Stimulated activated CD8-positive, alpha-beta memory T cell treated with anti-CD3 and anti-CD28 coated beads, Interleukin-7, amount 100 ng/mL, for 1 hour (primary cell): ENCODE measurements at places on chromosomes 4 and X.

GRCh38 chrX:110021258-110022022 lies 18.5 kb downstream of the TMEM164 start:
- DNase-seq, result no peak

DNA sequence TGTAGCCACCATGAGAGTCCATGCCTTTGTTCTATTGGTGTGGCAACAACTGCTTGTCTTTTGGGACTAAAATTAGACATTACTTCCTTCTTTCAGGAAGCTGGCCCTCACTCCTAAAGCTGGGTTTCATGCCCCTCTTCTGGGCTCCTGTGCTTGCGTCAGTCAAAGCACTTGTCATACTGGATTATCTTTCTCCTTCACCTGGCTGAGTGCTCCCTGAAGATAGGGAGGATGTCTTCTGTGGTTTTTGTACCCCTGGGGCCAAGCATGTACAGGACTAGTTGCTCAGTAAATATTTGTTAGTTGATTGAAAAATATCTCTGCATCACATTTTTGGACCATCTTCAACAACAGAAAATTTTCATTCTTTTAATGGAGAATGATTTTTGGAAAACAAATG lies 26.1 kb upstream of the LONRF3 start:
- DNase-seq, result no peak

DNA sequence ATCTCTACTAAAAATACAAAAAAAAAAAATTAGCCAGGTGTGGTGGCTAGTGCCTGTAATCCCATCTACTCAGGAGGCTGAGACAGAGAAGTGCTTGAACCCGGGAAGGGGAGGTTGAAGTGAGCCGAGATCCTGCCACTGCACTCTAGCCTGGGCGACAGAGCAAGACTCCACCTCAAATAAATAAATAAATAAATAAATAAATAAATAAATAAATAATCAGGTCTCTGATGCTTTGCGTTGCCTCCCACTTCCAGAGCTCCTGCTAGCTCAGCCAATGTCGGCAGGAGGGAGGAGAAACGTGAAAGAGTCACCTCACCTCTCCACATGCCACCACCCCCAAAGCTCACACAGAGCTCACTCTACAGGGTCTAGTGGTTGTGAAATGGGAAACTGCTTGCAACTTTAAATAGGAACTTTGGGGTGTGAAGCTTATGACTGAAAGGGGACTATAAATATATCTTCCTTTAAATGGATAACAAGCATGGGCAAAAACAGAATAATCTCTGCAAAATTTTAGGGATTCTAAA lies 7.9 kb downstream of the SMIM31 start:
- DNase-seq, result no peak

DNA sequence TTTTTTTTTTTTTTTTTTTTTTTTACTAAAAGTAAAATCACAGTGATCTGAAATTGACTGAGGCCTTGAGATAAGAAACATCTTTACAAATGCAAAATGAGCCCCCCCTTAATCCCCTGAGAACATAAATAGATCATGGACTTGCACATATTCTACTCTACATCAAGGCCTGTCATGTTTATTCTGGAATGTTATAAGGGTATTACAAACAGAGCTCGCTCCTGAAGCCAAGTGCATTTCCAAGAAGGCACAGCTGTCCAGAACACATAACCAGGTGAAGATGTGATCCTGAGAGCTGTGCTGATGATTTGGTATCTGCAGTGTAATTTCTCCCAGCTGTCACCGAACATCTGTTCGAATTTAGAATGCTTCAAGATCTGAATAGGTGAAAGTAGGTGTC lies 384.5 kb downstream of the GPAT3 start:
- DNase-seq, result no peak

GRCh38 chrX:109940411-109940810 lies 62.5 kb upstream of the TMEM164 start:
- no peak for DNase-seq

GRCh38 chr4:18082236-18082635 lies 60.7 kb upstream of the LCORL start:
- no peak for DNase-seq

DNA sequence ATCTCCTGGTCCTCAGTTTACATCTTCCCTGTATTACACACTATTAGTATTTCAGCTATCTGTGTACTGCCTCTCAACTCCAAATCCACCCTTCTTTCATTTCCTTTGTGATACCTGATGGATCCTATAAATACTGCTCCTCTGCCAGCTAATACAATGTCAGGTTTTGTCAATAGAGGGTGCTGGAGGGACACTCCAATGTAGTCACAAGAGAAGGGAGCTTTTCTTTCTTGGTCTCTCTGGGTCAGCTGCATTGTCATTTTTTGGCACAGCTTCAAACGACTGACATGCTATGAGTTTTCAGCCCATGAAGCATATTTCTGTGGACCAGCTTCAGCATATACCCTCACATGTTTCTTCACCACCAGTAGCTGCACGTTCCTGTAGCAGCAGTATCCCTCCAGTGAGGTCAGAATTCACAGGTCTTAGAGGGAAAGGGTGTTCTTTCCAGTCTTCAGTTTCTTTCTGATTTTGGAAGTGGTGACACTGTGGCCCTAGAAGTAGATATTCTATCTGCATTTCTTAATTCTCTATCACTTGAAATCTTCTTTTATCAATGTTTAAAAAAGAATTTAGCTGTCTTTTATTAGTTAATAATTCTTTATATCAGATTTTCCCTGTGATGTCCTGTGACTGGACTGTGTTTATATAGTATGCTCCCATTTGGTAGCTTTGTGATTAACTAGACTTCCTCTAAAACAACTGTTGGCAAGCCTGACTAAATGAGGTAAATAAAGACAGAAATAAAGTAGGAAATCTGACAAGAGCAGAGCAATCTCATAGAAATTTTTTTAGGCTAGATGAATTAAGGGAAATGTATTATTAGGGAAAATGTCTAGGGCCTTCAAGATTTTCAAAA lies 60.6 kb downstream of the GABRA2 start:
- DNase-seq, result no peak

DNA sequence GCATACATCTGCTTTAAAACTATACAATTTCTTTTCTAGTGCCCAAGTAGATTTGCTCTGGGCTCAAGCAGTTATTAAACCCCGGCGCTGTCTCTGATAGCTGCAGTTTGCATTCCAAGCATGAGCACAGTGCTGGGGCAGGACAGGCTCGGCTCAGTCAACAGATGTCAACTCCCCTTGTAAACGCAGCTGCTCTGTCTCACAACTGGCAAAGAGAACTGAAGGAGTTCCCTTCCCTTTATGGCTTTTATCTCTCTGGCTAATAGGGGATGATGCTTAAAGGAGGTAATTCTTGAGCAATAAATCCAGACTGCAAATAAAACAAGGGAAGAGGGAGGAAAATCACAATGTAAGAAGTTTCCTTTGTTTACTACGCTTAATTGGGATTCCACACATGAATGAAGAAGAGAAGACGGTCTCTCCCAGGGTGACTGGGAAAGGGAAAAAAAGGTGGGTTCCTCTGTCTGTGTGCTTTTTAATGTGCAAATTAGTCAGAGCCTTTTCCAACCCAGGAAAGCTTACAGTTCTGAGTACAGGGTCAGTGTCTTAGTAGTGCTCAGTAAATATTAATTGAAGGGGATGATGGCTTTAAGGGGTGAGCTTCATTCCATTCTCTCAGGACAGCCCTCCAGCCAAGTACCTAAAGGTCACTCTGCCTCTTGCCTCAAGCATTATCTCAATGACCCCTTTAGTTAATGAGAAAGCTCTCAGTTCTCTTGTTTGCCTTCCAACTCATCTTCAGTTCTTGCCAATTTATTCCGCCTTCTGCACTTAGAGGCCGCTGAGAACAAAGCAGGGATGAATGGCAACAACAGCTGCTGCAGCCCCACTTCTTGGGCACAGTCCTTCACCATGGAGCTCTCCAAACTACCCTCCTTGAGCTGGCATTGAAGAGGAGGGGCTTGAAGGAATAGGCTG lies 155.7 kb upstream of the JADE1 start:
- DNase-seq, result no peak

DNA sequence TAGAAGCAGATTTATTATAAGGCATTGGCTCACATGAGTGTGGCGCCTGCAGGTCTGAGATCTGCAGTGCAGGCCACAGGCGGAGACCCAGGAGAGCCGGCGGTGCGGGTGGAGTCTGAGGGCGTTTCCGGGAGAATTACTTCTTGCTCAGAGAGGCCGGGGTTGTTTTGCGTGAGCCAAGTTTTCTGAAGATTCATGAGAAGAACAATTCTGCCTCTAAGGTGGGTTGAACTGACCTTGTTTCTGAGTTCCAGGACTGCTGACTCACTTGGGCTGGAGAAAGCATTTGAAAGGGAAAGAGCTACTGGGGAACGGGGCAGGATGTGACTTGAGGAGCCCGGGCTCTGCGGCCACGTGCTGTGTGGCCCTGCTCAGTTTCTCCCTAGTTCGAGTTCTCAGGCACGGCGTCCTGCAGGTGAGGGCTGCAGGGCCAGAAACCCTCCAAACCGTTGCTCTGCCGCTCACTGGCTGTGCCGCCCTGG lies 36.7 kb upstream of the SORCS2 start:
- DNase-seq, result no peak

DNA sequence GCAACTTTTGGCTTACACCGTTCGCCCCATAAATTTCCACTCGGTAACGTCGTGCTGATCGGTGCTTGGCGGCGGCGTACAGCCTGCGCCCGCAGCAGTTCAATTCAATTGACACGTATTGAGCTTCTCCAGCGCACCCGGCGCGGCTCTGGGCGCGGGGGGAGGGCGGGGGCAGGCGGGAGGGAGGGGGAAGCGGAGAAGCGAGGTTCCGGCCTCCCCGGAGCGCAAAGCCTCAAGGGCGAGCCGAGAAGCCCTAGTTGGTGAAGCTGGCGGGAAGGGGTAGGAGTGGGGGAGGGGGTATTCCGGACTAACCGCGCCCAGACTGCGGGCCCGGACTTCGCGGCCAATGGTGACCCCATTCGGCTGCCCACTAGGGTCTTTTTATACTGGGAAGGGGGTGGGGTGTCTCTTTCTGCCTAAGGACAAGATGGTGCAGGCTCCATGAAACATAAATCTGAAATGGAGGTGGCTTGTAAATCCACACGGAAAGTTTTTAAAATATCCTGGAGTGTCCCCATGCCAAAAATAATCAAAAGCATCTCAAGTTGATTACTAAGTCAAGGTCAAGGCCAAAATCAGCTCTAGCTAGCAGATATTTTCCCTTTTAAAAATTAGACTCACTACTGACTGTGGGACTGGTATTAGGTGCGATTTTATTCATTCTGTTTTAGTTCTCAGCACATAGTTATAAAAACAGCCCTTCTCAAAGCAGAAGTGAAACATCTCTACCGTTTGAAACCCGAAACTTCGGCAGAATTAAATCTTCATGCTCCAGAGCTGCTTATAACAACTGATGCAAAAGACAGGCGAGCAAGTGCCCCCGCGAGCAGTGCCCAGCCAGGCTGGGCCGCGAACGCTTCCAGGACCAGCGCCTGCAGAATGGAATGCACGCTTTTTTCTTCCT lies 1.5 kb upstream of the BCOR start:
- no peak for DNase-seq

DNA sequence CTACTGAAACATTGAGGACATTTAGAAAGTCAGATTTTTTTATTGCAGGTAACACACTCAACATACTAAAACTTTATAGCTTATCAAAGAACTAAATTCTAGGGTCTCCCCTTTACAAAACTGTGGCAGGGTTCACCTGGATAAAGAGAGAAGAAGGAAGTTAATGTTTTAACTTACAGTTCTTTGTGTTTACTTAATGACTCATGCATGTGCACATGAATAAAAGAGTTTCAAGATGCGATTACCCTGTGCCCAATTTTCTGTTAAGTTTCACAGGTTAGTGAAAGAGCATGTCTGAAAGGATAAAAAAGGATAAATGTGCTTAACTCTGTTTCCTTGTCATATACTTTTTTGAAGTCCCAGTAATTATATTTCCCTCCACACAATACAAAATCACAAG lies 16.8 kb downstream of the DCAF8L1 start:
- no peak for DNase-seq

GRCh38 chrX:108464604-108465003 lies 25.0 kb downstream of the COL4A5 start:
- DNase-seq, result no peak

- DNase-seq, result no peak
These were observed 30.5 kb downstream of the F11 start for GRCh38 chr4:186296481-186296880.

GRCh38 chr4:184420402-184420801 lies 53.9 kb downstream of the IRF2 start:
- DNase-seq, result no peak

DNA sequence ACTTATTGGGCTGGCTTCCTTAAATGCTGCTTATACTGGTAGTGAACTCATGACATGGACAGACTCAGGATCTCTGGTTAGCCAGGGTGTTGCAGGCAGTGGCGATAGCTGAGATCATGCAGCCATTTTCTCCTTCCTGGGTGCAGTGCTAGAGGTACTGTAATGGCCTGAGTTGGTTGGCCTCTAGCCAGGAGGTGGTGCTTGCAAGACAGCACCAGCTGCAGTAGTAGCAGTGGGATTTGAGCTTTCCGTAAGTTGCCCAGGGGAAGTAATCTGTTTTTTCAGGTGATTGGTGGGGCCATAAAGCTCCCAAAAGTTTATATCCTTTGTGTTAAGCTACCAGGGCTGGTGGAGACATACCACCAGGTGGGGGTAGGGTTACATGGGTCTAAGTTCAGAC lies 45.1 kb upstream of the AADAT start:
- no peak for DNase-seq

DNA sequence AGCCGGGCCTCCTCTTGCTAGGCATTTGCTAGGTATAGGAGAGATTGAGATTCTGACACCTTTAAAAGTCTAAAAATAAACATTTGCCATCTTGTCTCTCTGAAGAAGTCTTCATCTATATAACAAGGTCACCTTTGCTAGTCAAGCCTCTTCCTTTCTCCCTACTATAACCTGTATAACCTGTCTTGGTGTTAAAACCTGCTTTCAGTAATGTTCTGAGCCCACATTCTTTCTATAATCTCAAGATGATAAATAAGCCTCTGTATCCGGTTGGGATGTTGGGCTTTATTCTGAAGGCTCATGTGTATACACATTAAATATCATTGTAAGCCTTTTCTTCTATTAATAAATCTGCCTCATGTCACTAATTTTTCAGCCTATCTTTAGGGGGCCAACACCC lies 10.2 kb downstream of the ASIC5 start:
- no peak for DNase-seq

DNA sequence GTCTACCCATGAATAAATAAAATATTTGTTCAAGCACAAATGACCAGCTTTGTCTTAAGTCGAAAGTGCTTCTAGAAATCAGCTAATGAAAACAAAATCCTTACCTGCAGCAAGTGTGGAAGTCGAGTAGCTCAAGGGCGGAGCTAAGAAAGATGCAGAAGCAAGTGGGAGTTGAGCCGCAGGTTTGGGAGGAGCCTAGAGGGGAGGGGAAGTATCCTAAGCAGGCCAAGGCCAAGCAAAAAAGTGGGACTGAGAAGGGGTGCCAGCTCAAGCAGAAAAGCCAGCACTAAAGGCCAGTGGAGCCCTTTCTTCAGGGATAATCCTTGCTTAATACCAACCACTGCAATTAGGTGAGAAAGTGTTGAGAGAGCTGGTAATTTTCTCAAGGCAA lies 60.8 kb downstream of the DLG3 start:
- DNase-seq, result no peak

GRCh38 chr4:189843413-189844009 lies 97.2 kb upstream of the FRG1 start:
- no peak for DNase-seq

GRCh38 chr4:27327421-27328181 lies 467.0 kb downstream of the STIM2 start:
- DNase-seq, result no peak
